ENCODE measurements at places on chromosomes 6 and 20.
A peak's percentile ranks its signal among the peaks of the same experiment; 100 is the strongest.

DNA sequence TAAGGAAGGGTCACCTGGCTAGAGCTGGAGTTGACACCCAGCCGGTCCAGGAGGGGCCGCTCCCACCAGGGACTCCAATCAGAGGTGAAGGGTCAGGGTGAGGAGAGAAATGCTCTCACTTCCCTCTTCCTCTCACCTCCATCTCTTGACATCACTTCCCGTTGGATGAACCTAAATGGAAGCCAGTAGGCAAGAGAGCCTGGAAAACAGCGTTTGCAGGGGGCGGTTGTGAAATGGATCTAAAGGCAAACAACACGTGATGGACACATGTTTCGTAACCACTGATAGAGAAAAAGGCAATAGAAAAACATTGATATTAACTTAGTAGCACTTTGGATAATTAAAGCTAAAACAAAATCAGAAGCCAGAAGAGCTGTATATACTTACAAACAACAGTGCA is 105.6 kb upstream of the FOXA2 start:
- no peak for DNase-seq

GRCh38 chr6:7919871-7920270 is 9.3 kb upstream of the TXNDC5 start:
- DNase-seq: no peak

GRCh38 chr6:98843271-98844243 is 9.2 kb downstream of the POU3F2 start:
- DNase-seq: no peak

DNA sequence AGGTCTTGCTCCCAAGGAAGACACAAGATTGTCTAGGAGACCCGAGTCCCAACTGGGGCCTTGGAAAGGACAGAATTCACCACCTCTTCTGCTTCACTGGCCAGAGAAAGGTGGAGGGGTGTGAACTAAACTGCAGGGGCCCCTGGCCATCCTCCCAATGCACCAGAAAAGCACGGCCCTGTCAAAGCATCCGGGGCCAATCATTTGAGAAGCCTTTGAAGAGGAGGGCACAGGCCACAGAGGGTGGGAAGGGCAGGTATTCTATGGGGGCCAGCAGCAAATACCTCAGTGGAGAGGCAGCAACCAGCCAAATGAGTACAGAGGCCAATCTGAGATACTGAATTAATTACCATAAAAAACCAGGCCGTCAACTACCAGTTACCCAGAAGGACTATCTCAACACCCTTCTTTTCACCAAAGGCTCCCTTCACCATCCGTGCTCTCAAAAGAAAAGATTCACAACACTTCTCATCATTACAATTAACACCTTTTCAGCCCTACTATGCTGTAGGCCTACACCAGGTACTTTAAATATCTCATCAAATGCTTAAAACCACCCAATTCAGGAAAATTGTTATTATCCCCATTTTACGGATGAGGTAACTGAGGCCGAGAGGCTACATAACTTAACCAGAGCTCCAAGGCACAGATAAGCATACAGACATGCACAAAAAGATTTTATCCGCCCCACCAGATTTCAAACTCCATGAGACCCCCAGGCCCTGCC is 50.7 kb downstream of the TRERF1 start:
- no peak for DNase-seq

- no peak for DNase-seq
Observed at GRCh38 chr20:64205611-64206026, 41.4 kb downstream of the MYT1 start.

DNA sequence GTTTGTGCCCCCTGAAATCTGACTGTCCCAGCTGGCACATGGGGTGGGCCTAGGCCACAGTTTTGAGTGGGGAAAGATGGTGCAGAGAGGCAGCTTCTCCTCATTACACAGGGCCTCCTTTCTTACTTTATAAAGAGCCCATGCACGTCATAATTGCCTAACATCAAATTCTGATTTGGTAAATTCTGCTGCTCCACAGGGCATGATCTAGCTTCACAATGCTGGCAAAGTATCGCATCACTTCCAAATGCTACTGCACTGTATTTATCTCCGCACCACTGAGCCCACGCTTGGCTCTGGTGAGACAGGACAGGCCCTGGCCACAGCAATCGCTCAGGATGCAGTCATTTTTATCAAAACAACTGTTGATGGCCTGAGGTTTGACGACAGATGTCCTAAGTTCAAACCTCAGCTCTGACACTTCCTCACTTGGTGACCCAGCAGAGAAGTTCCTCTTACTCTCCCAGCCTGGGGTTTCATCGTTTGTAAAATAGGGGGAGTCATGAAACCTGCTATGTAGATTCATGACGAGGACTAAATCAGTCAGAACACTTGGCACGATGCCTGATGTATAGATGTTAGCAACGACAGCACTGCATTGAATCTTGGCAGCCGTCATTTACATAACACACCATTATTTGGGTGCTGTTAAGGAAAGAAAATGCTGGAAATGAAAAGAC is 187.9 kb downstream of the TTLL2 start:
- DNase-seq: no peak

DNA sequence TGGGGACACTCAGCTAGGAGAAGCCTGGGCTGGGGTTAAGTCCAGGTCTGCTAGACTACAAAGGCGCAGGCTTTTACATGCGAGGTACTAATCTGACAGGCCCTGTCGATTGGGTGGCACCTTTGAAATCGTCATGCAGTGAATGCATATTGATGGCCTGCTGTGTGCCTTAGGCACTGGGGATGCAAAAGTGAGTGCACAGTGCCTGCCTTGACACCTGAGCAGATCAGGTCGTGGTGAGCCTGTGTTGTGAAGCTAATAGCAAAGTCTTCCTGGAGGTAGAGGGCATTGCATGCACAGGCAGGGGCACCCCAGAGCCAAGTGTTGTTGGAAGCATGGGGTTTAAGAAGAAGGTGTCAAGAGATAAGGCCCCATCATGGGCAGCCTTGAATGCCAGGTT is 16.9 kb downstream of the LRRC1 start:
- no peak for DNase-seq

- DNase-seq: no peak
Observed at GRCh38 chr6:38673397-38674165, 29.4 kb downstream of the GLO1 start.

DNA sequence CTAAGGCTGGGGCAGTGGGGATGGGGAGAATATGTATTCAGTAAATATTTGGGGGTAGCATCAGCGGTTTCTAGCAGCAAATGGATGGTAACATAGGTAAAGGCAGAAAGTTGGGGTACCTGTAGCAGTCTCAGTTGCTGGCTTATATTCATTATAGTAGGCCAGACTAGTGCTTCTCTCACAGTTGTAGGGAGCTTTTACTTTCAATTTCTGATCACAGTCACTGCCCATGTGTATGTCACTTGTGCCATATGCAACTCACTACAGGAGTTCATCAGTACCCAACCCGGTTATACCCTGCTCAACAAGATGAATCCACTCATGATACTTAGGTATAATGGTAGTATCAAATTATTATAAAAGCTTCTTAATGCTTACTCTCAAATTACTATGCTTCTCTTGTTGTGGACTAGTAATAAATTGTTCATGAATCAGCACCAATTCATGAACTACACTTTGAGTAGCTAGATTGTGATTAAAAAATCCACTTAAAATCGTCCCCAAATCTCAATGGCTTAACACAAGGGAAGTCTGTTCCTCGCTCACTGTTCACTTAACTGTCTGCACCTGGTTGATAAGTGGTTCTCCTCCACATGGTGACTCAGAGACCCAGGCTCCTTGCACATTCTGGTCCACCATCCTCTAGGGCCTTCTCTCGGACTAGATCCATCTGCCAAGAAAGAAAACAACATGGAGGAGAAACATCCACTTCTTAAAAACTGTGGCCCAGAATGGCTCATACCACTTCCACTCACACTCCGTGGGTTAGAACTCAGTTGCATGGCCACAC is 31.3 kb upstream of the MYLIP start:
- no peak for DNase-seq

- no peak for DNase-seq
Observed at GRCh38 chr20:32332614-32333013, 25.5 kb upstream of the ASXL1 start.

DNA sequence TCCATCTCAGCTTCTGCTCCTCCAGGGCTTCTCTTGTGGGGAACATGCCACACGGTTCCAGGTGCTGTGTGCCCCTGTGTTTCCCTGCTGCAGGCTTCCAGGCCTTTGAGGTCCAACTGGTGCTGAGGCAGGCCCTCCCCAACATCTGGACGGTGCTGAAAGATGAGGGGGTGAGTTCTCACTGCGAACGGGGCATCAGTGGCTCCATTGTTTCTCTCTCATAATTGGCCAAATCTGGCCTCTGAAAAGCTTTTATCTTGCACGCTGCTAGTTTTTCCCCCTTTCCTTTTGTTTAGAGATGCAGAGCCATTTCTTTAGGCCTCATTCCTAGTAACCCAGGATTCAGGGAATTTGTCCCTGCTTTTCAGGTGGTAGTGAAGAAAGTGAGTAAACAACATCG is 8.6 kb downstream of the PNLDC1 start:
- DNase-seq: no peak

- no peak for DNase-seq
Observed at GRCh38 chr6:35679399-35679798, 9.3 kb downstream of the FKBP5 start.

- no peak for DNase-seq
Observed at GRCh38 chr6:41487860-41488432, 58.2 kb upstream of the FOXP4 start.

- DNase-seq: no peak
Observed at GRCh38 chr6:12083302-12083701, 71.2 kb downstream of the HIVEP1 start.

- DNase-seq: no peak
Observed at GRCh38 chr6:138215093-138215782, 3.1 kb downstream of the PBOV1 start.

DNA sequence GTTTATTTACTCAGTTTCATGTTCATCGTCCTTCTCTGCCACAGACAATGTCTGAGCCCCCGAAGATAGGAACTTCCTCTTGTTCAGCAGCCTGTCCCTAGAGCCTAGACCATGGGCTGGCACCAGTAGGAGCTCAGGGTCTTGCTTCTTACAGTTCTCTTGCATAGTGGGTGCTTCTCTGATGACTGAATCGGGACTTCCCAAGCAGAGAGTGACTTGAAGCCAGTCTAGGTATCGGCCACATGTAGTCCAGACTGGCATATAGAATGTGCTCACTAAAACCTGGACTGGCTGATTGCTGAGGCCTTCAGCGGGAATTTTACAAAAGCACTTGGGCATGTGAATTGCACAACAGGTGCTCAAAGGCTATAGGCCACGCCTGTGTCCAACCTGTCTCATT is 52.0 kb downstream of the PRDM1 start:
- DNase-seq: no peak

DNA sequence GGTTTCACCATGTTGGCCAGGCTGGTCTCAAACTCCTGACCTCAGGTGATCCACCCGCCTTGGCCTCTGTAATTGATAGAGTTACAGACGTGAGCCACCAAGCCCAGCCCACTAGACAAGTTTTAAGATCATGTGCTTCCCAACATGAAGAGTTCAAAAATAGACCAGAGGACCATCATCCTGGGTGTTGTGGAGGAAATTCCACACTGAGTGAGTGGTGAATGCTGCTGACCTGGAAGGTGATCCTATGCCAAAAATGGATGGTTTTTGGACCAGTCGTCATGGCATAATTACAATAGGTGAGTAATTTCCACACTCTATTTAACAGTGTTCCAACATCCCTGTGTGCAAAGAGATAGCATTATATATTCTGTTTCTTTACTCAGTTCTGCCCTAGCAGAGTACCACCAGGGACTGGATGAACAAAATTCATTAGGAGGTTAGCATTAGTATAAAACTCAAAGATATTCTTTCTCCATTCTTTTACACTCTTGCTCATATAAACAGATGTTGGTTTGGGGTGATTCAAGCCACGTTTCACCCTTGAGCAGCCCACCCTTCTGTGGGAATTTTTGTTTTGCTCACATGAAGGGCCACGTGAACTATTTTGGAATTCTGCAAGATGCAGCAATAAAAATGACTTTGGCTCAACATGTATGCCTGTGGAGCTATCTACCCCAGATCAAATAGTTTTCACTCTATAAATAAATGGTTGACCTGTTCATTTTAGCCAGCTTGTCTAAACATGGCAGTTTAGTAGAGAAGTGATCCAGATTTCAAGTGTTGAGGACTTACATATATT is 206.2 kb upstream of the TCF21 start:
- DNase-seq: no peak

DNA sequence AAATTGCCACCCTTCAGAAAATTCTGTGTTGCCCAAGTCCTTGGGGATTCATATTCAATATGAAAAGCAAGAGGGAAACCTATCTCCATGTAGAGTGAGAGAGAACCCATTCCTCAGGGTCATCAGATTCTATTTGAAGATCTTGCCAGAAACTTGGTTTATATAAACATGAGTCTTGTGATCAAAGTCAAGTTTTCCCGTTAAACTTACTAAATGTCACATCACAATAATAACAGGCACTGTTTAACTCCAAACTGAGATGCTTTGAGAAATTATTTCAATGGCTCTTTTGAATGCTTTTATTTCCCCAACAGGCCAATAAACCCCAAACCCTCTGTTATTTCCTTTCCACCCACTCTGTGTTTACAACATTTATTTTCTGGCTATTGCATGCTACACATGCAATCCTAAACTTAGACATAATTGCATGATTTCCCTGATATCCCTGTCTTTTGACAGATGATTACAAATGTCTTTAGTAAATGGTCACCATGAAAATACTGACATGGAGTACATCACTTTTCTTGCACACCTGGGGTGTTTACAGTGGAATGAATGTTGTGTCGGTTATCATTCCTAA is 31.1 kb upstream of the SSTR4 start:
- DNase-seq: no peak

GRCh38 chr20:48944663-48945297 is 23.3 kb downstream of the ARFGEF2 start:
- no peak for DNase-seq

GRCh38 chr6:21222656-21223055 is 370.9 kb upstream of the SOX4 start:
- DNase-seq: no peak

DNA sequence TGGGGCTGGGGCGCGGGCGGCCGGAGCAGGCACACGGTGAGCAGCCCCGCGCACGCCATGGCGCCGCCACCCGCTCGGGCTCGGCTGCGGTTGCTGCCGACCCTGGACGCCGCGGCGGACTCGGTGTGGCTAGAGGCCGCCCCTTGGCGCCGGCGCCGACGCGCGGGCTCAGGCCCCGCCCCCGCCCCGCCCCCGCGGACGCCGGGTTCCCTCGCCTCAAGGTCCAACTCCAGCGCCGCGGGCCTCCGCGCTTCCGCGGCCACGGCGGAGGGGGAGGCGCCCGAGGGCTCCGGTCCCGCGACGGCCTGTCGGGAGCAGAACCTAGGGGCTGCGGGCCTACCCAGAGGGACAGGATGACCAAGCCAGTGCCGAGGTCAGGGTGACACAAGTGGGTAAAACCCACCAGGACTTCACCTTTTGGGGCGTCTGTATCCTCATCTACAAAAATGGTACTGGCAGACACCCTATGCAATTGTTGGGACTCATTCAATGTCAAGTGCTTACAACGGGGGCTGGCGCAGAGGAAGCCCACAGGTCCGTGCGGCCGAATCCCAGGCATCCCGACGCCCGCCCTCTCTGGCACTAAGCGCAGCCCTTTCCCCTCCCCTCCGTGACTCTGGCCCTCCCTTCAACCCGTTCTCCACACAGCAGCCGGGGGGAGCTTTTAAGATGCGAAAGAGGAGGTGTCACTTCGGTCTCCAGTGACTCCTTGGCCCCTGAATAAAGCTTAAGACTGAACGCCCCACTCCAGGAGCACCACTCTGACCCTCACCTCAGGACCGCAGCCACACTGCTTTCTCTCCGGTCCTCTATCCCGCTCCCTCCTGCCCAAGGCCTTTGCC is at the start of gene NECAB3:
NECAB3 (minus strand) TSS at position 135 of the 842 bp plus-strand sequence; CDS start at position 59, 76 bp downstream.
- DNase-seq: peak; percentile 82

GRCh38 chr6:139973669-139974344 is 599.4 kb upstream of the CITED2 start:
- DNase-seq: no peak

- no peak for DNase-seq
Observed at GRCh38 chr6:168725802-168726201, 284.8 kb downstream of the SMOC2 start.

Data from NCI-H446 (cell line).